A549 treated with dexamethasone at 1 μM for 4 hours (cell line): ENCODE measurements at places on chromosomes 12 and 14. TPM values are rescaled to one million over a fixed set of nuclear protein-coding genes. Genes with fewer than 3 reads are reported as not detected.

Gene TEX22
- 0.06 to 0.48 TPM (median 0.22 TPM) in 5 replicates for total RNA-seq

Gene ADAM21
- 0.08 TPM in 1 of 5 replicates, not detected in the others for total RNA-seq

Gene CNTN1
- total RNA-seq, result 41.8 to 71.5 TPM (median 59.8 TPM) in 5 replicates

Gene EML5
- 0.37 to 0.56 TPM (median 0.44 TPM) in 5 replicates for total RNA-seq
